LHCN-M2 (cell line): ENCODE measurements at places on chromosomes 12 and 14. TPM values are rescaled to one million over a fixed set of nuclear protein-coding genes. Genes with fewer than 3 reads are reported as not detected.

The CMA1 gene
- total RNA-seq: not detected in 2 replicates

The GLTP gene
- 51.7 and 74.8 TPM in 2 replicates for total RNA-seq

The BCL2L2 gene
- 17.3 and 20.4 TPM in 2 replicates for total RNA-seq

GRCh38 chr12:117661471-117661870 is 300.0 kb upstream of the NOS1 start:
- DNase-seq: no peak

GRCh38 chr12:130993759-130994670 is 40.3 kb downstream of the ADGRD1 start:
- DNase-seq: no peak

GRCh38 chr12:131001493-131001892 is 47.8 kb downstream of the ADGRD1 start:
- no peak for DNase-seq

DNA sequence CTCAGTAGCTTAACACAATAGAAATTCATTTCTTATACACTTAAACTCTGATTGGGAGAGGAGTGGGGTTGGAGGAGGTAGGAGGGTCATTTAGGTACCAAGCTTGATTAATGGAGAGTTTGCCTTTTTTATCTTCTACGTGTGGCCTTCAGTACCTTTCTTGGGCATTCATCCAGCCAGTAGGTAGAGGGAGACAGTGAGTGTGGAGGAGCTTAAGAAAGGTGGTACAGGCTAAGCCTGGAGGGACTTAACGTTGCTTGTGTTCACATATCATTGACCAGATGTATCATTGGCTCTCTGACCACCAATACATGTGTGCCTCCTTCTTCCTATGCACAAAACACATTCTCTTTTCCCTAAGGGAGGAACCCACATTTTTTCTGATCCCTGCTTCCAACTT is 232.9 kb upstream of the CRY1 start:
- no peak for DNase-seq

GRCh38 chr14:90321891-90322290 is 9.8 kb downstream of the NRDE2 start:
- DNase-seq: no peak

- no peak for DNase-seq
Observed at GRCh38 chr12:40587970-40588369, 104.3 kb upstream of the CNTN1 start.

DNA sequence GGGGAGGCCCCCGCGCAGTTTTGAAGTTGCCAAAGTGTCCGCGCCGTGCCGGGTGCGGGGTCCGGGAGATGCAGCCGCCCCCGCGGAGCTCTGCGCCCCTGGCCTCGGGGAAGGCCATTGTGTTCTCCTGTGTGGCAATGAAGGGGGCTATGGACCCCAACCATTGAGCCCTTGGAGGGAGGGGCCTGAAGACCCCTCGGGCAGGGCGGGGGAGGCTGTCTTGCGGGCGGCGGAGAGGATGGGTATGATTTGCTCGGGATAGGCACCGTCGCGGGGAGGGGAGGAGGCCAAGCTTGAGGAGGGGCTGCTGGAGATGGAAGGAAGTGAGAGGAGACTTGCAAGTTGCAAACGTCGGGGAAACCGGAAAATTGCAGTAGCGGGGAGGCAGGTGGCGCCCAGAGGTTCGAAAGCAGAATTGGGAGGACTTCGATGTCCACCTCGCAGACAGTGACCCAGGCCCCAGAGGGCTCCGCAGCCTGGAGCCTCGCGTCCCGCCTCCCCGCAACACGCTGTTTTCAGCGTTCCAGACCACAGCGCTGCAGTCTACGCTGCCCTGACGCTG is 25.4 kb downstream of the BCL11B start:
- DNase-seq: no peak

DNA sequence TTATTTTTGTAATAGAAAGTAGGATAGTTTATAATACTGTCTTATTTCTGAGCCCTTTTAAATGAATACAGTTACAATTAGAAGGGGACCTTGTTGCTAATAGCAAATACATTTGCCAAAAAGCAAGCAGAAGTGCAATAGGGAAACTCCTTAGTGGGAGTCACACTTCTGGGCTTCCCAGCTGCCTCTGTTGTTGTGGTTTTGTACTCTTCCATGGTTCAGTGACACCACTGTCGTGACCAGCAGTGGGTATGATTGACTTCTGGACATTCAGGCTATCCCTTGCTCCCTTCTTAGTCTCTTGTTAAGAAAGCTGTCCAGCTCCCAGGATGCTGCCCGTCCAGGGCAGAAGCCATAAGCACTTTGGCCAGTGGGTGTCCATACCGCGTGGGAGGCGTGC is 22.6 kb downstream of the TCTN1 start:
- DNase-seq: no peak

- DNase-seq: peak; percentile 72
Observed at GRCh38 chr12:63918800-63919300, 74.3 kb downstream of the SRGAP1 start.

GRCh38 chr12:96303653-96304052 is 96.6 kb downstream of the CDK17 start:
- DNase-seq: peak; percentile 9
